ENCODE measurements at places on chromosomes 5 and 9. TPM values are rescaled to one million over a fixed set of nuclear protein-coding genes. Genes with fewer than 3 reads are reported as not detected.
A peak's percentile ranks its signal among the peaks of the same experiment; 100 is the strongest.

GRCh38 chr5:110727025-110727314, 499 bp upstream of the TMEM232 start:
- no peaks in the 10 kb centered on the region for H3K36me3 ChIP-seq
- H3K4me1 ChIP-seq = no peaks in the 10 kb centered on the region
- H3K27me3 ChIP-seq = no peaks in the 10 kb centered on the region
- peak overlapping the region; percentile 62 for H3K4me3 ChIP-seq
- peak overlapping the region; percentile 3 for H3K27ac ChIP-seq

Gene MAMDC2
- 1.2 TPM for polyA plus RNA-seq

Gene OTULINL
- polyA plus RNA-seq = 9.1 TPM

GRCh38 chr5:111505096-111505495, 7.2 kb downstream of the STARD4 start:
- peaks cover 11% of the 10 kb centered on the region for H3K36me3 ChIP-seq
- H3K27ac ChIP-seq = no peak overlapping the region
- H3K27me3 ChIP-seq = no peaks in the 10 kb centered on the region
- no peaks in the 10 kb centered on the region for H3K4me1 ChIP-seq
- no peak overlapping the region for H3K4me3 ChIP-seq

Gene ZCCHC7
- polyA plus RNA-seq = 21.8 TPM

Gene ADRA1B
- 0.18 TPM for polyA plus RNA-seq

DNA sequence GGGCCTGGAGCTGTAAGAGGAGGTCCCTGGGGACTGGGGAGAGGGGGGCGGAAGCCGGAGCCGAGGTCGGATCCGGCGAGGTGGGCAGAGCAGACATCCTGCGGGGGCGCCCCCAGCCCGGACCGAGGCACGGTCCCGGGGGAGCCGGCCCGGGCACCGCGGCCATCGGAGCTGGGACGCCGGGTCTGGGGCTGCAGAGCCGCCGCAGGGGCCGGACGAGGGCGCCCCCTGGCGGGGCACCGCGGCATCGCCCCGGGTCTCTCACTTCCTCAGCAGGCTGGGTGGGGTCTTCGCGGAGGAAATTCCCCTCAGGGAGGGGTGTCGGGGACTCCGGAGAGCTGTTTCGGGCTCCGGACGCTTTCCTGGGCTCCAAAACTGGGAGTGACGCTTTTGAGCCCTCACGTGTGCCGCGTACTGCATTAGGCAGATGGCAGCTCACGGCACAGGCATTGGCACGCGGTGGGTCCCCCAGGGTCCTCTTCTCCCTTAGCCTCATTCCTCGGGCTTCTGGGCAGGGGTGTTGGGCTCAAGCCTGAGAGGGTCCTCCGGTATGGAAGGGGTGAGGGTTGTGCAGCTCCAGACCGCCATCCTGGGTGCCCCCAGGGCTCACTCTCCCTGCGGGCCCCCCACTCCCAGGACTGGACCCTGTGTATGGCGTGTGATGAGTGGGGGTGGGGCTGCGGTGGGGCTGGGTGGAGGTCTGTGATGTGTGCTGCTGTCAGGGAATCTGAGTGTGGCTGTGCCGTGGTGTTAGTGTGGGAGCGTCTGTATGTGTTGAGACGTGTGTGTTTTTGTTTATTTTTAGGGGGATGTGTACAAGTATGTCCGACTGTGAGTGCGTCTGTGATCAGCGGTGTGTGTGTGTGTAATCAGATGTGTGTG, 29.6 kb downstream of the LHX2 start:
- peaks cover 5% of the 10 kb centered on the region for H3K4me1 ChIP-seq
- H3K27ac ChIP-seq = no peak overlapping the region
- peaks cover 91% of the 10 kb centered on the region for H3K27me3 ChIP-seq
- peak; percentile 34 for DNase-seq
- H3K4me3 ChIP-seq = peak overlapping the region; percentile 11

DNA sequence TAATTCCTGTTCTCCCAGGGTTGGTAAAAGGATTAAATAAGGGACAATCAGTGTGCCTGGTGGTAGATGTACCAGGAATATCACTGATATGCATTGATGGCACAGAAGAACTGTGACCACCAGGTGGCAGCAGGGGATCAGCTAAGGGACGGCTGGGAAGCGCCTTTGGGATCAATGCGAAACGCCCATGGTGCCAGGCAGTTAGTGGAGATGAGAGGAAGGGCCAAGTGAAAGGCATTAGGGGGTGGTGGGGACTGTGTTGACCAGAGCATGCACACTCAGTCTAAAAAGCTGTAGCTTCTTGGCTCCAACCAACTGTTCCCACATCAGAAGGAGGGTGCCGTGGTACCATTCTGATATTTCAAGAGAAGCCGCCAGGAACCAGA, 55.6 kb downstream of the ARHGEF37 start:
- no peaks in the 10 kb centered on the region for H3K4me1 ChIP-seq
- no peak overlapping the region for H3K4me3 ChIP-seq
- H3K36me3 ChIP-seq = no peaks in the 10 kb centered on the region
- DNase-seq = no peak
- H3K27ac ChIP-seq = no peak overlapping the region

Gene TMEM215
- 0.02 TPM for polyA plus RNA-seq

DNA sequence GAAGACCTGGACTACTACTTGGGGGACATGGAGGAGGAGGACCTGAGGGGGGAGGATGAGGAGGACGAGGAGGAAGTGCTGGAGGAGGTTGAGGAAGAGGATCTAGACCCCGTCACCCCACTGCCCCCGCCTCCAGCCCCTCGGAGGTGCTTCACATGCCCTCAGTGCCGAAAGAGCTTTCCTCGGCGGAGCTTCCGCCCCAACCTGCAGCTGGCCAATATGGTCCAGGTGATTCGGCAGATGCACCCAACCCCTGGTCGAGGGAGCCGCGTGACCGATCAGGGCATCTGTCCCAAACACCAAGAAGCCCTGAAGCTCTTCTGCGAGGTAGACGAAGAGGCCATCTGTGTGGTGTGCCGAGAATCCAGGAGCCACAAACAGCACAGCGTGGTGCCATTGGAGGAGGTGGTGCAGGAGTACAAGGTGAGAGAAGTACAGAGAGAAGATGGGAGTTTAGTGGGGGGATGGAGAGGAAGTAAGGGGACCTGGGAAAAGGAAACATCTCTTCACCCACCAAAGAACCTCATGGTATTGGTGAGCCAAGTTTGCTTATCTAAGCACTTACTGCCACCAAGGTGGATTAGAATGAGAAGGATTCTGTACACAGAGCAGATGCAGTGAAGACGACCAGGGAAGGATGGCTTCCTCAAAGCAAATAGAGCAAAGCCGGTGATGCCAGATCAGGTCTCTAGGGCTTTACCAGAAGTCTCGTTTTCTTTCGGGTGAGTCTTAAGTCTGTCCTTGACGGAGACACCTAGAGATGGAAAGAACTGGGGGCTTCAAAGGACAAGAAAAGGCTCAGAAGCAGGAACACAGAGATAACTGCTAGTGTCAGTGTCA, 1.5 kb downstream of the TRIM41 start:
- peaks cover 51% of the 10 kb centered on the region for H3K4me1 ChIP-seq
- H3K27ac ChIP-seq = peak overlapping the region; percentile 94

Gene SREK1
- polyA plus RNA-seq = 59.4 TPM

Gene IL33
- polyA plus RNA-seq = 14.5 TPM

DNA sequence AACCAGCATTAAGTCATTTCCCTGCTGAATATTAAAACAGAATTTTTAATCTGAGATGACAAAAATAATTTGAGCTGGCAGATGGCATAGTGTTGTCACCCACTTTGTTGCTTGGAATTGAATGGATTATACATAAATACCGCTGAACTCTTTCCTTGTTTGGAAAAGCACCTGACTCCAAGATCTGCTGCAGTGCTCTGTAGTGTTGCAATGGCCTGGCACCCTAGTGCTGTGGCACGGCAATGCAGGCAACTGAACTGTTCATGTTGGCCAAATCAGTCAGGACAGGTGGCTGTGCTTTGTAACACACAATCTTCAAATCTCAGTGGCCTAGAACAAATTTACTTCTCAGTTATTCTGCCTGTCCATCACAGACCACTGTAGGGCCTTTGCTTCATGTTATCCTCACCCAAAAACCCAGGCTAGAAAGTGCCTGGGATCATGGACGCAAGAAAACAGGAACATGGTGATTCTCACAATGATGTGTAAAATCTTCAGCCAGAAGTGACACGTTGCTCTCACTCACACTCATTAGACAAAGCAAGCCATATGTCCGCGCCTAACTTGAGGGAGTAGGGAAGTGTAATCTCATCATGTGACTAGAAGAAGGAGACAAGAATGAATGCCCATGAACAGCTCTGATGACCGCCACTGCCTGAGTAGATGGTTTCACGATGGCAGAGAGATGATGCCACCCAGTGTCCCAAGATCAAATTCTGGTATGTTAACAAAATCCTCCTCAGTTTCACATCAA, 191.9 kb upstream of the PUM3 start:
- DNase-seq = no peak
- no peak overlapping the region for H3K4me3 ChIP-seq

GRCh38 chr5:51691538-51692079, 308.4 kb downstream of the ISL1 start:
- H3K4me1 ChIP-seq = no peaks in the 10 kb centered on the region
- no peaks in the 10 kb centered on the region for H3K27me3 ChIP-seq
- no peak overlapping the region for H3K27ac ChIP-seq
- no peaks in the 10 kb centered on the region for H3K36me3 ChIP-seq

DNA sequence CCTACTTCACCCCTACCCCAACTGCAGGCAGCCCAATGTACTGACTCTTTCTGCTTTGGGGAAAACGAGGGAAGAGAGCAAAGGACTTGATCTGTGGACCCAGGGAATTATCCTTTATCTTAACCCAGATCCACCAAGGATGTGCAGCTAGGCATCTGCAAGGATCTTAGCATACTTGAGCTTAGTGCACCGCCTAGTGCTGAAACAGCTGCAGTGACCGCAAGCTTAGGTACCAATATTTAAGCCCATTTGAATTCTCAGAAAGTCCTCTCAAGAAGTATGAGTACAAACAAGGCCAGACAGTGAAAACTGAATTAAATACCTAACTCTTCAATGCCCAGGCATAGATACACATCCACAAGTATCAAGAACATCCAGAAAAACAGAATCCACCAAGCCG, 576.7 kb upstream of the ADAMTS16 start:
- DNase-seq = no peak
- H3K27me3 ChIP-seq = no peaks in the 10 kb centered on the region
- H3K4me3 ChIP-seq = no peak overlapping the region
